AG08395 (cell line): ENCODE measurements at places on chromosomes 5 and 9.

DNA sequence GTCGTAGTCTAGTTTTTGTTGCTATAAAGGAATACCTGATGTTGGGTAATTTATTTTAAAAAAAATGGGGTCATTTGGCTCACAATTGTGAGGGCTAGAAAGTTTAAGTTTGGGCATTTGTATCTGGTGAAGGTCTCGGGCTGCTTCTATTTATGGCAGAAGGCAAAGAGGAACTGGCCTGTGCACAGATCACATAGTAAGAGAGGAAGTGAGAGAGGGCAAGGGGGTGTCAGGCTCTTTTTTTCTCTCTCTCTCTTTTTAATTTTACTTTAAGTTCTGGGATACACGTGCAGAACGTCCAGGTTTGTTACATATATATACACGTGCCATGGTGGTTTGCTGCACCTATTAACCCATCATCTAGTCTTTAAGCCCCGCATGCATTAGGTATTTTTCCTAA lies 453.3 kb downstream of the DIRAS2 start:
- DNase-seq = no peak

GRCh38 chr5:161311146-161311708 lies 235.3 kb downstream of the GABRB2 start:
- no peak for DNase-seq

DNA sequence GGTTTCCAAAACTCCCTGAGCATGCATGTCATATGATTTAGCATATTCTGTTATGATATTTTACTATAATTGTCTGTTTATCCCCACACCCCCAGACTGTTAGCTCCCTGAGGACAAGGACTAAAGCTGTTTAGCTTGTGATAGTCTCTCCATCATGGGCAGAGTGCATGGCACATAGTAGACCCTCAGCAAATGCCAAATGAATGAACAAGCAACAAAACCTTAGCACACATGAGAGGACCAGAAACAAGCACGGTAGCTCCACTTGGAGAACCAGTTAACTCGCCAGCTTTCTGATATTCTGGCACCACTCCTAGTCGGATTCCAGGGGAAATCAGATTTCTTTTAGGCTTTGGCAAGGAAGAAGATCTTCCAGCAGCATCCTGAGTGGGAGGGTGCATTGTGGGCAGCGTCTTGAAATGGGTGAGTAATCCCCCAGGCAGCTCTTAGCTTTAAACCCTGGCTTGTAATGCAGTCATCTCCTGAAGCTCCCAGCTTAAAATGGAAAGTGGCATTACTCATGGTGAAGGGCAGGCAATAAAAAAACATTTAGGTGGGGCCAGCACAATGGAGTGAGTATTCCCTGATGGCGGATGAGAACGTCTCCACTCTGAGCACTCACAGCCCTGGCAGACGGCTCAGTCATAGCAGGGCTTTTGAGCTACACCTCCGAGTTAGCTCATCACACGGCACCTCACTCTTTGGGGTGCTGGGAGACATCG lies 41.1 kb downstream of the FGF1 start:
- peak; percentile 98 for DNase-seq

DNA sequence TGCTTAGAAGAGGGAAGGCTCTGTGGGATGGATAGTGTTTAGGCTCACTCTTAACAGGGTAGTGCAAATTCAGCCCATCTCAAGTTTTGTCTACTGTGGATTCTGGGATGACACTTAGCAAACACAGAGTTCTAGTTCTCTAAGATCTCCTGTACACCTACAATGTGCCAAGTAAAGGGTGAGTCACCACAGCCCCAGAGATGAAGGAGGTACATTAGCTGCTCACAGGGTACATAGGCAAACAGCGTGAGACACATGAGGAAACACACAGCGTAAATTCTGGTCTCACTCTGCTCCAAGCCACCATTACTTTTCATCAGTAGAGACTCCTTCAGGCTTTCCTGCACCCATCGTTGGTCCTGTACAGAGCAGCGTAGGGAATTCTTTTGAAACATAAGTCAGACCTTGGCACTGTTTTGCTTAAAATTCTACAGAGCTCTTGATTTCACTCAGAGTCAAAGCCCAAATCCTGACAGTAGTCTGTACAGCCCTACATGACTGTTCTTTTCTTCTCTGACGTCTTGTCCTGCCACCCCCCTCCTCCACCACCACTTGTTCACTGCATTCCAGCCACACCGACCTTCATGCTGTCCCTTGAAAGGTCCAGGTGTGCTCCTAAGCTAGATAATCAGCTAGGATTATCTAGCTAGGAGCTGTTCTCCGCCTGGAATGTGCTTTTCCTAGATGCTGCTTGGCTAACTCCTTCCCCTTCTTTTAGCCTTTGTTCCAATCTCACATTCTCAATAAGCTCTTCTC lies 8.7 kb downstream of the ASTN2 start:
- DNase-seq = no peak

DNA sequence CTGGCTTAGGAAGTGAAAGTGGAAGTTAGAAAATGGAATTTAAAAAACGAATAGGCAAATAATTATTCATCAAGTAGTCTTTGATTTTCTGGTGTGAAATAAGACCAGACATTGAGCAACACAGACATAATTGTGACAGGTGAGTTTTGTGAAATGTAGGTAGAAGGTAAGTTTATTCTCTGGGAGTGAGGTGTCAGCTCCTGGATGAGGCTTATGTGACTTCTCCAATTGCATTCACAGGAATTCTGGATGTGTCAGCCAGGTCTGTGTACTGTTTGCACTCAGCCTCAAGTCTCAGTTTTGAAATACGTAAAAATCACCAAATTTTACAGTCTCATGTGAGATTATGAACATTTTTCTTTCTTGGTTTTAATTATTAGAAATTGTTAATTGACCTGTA lies 537.6 kb downstream of the CETN3 start:
- no peak for DNase-seq

- DNase-seq = no peak
Observed at GRCh38 chr5:69184621-69185020, 4.8 kb upstream of the CENPH start.
